ENCODE measurements at places on chromosomes 16 and 17. TPM values are rescaled to one million over a fixed set of nuclear protein-coding genes. Genes with fewer than 3 reads are reported as not detected.

- DNase-seq: no peak
Observed at GRCh38 chr17:64155751-64156544, 26.0 kb upstream of the ERN1 start.

FBXW10B gene
- total RNA-seq: 1.5 TPM

SNX20 gene
- not detected for total RNA-seq

PTRH2 gene
- 50.3 TPM for total RNA-seq

DNA sequence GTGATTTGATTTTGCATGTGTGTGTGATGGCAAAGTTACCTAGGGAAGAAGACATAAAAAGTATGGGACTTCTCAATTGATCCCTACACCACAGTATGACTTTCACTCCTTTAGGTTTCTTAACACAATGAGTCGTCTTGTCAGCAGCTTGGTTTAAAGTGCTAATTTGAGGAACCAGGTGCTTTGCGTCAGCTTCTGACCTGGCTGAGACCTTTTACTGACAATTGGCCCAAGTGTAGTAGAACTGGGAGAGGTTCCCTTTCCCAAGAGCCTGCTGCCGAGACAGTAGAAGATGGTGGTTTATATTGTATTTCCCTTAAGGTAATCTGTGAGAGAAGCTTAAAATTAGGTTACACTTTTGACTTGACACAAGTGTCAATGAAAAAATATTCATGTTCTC is 54.9 kb downstream of the LDHD start:
- DNase-seq: no peak

- no peak for DNase-seq
Observed at GRCh38 chr17:20122254-20122879, 113.2 kb downstream of the SPECC1 start.

DNA sequence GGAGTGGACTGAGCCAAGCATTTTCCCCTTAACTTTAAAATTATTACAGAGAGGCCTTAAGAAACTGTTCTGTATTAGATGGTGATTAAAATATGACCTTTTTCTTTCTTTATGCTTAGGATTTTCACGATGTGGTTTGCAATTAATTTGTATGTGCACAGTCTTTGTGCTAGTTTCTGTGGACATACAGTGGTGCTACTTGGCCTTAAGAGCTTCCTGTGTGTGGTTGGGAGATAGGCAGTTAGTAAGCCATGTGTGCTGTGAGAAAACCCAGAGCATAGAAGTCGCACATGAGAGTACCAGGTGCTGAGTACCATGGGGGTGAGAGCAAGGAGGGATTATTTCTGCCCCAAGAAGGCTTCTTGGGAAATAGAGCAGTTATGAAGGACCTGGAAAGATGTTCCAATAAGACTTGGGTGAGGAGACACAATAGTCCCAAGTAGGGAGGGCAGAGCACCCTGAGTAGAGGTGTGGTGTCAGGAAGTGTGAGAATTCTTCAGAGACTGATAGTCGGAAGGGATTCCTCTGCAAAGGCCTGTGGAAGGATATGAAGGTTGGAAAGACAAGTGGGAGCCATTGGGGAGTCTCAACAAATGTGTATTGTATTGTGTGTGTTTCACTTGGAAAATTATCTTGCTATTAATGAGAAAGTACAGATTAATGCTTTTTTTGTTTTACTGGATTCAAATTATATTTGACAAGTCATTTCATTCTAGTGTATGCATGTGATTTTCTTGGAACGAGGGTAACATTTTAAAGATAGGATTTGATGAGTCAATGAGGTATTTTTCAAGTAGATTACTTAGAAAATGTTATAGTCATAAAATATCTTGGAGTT is 239.9 kb downstream of the PRKCA start:
- DNase-seq: peak; percentile 61

GRCh38 chr16:88920618-88921590 is 54.4 kb upstream of the PABPN1L start:
- DNase-seq: peak; percentile 91

GRCh38 chr17:64783556-64784352 is 121.6 kb upstream of the SMURF2 start:
- DNase-seq: no peak

- no peak for DNase-seq
Observed at GRCh38 chr16:19378511-19378910, 39.2 kb upstream of the TMC5 start.

- DNase-seq: no peak
Observed at GRCh38 chr17:76701471-76701967, 9.2 kb downstream of the MXRA7 start.

DNA sequence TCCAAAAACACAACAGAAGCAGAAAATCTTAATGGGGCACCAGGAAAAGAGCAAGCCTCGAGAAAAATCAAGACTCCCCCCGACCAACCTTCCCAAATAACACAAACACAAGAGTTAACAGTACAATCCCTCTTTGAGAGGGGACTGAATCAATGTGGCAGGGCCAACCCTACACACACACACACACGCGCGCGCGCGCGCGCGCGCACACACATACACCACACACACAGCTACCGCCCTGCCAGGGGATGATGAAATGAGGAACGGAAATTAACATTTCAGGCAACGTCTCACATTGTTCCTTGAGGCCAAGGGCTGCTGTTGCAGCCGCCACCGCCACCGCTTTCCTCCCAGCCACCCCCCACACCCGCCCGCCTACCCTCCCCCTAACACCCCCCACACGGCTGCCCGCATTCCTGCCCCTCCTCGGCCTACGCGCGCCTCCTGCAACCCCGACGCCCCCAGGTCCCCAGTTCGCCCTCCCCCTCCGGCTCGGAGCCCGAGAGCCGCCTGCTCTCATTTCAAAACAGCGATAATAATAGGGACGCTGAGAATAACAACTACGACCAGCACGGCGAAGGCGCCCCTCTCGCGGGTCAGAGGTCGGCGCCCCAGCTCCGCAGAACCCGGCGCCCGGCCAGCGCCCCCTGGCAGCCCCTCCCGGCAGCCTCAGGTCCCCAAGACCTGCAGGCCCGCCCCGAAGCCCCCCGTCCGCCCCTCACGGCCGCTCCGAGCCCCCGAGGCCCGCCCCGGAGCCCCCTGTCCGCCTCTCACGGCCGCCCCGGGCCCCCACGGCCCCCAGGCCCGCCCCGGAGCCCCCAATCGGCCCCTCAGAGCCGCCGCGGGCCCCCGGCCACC is 1.1 kb downstream of the ANKRD11 start:
- DNase-seq: peak; percentile 95

- DNase-seq: peak; percentile 7
Observed at GRCh38 chr17:58783380-58783779, 27.7 kb downstream of the PPM1E start.

GRCh38 chr16:66103211-66103610 is 263.3 kb upstream of the CDH5 start:
- peak; percentile 53 for DNase-seq

- DNase-seq: no peak
Observed at GRCh38 chr17:83080858-83081683, 1.7 kb downstream of the METRNL start.

- no peak for DNase-seq
Observed at GRCh38 chr16:66399031-66399430, 28.1 kb upstream of the BEAN1 start.

TMEM92 gene
- total RNA-seq: 0.19 TPM

DNA sequence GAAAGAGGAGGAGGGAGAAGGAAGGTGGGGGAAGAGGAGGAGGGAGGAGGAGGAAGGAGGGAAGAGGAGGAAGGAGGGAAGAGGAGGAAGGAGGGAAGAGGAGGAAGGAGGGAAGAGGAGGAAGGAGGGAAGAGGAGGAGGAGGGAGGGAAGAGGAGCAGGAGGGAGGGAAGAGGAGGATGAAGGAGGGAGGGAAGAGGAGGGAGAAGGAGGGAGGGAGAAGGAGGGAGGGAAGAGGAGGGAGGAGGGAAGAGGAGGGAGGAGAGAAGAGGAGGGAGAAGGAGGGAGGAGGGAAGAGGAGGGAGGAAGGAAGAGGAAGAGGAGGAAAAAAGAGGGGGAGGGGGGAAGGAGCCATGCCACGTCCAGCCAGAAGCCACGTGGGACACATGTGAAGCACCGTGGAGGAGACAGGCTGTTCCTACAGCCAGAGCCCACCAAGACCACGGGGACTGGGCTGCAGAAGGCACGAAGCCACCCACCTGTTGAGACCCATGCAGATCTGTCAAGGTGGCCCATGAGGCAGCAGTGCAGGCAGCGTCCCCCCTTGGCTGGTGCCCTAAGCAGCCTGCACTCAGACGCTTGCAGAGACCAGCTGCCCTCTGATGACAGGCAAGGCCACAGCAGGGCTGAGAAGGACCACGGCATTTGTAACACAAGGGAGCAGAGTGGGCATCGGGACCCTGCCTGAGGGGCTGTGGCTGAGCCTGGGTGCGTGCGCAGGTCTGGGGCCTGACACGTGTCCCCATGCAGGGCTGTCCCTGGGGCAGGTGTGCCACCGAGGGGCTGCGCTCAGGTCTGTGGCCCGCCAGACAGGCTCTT is 10.3 kb downstream of the NDUFAF8 start:
- DNase-seq: no peak

DNA sequence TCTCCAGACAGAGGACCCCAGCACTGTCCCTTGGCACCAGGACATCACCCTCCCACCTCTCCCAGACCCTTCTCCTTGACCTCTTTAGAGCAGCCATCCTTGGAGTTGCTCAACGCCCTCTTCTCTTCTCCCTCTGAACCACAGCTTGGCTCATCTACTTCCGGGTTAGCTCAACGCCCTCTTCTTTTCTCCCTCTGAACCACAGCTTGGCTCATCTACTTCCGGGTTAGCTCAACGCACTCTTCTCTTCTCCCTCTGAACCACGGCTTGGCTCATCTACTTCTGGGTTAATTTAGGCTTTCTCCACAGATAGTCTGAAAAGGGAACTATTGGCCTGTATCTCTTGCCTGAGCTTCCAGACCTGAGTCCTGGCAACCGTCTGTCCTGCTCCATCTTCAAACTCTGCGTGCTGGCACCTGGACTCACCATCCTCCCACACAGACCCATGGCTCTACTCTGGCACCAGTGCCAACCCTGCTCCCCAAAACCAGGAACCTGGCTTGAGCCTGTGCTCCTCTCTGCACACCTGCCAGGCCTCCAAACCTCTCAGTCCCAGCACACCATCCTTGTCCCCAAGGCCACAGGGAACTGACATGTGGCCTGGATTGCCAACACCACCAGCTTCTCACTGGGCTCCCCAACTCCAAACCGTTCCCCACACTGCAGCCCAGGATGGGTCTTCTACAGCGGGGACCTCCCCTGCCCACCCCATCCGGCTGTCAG is 25.3 kb upstream of the FAAP100 start:
- no peak for DNase-seq

GRCh38 chr16:48158296-48158695 is 2.5 kb upstream of the ABCC12 start:
- DNase-seq: no peak

DNA sequence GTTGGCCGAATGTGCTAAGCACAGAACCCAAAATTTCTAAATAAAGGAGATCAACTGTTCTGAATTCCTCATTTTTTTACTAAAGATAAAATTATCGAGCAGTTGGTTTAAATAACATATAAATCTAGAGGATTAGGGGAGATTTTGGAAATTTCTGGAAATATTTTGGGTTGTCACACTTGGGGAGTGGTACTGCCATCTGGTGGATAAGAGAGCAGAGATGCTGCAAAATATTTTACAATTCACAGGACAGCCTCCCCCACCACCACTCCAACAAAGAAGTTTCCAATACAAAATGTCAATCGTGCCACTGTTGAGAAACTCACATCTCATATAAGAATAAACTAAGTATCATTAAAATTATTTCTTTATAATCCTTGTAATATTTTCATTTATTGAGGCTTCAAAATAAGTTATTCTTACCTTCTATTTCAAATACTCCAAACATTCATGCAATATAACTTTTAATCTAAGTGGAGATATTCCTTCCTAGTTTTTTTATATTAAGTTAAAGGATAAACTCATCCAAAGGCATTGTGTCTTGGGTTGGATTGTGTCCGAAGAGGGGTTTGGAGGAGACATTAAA is 17.0 kb upstream of the ABCA8 start:
- DNase-seq: peak; percentile 75

TBX6 gene
- 0.49 TPM for total RNA-seq

GRCh38 chr16:84330685-84331050 is 36.0 kb downstream of the WFDC1 start:
- DNase-seq: no peak

- DNase-seq: no peak
Observed at GRCh38 chr16:11162586-11163268, 93.3 kb downstream of the SOCS1 start.

GRCh38 chr17:43984521-43984920 is 19.9 kb upstream of the NAGS start:
- DNase-seq: no peak

CRHR1 gene
- total RNA-seq: not detected

CSNK2A2 gene
- 108 TPM for total RNA-seq

DNA sequence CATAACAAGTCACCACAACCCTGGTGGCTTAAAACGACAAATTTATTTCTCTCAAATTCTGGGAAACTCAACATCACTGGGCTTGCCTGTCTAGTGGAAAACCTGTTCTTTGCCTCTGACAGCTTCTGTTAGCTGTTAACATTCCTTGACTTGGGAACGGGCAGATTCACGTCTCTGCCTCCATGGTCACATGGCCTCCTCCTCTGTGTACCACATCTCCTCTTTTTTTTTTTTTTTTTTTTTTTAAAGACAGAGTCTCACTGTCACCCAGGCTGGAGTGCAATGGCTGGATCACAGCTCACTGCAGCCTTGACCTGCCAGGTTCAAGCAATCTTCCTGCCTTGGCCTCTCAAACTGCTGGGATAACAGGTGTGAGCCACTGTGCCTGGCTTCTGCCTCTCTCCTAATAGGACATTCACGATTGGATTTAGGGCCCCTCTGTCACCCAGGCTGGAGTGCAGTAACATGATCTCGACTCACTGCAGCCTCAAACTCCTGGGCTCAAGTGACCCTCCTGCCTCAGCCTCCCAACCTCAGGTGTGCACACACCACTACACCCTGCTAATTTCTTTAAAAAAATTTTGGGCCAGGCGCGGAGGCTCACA is 11.7 kb upstream of the LLGL1 start:
- DNase-seq: no peak

- DNase-seq: no peak
Observed at GRCh38 chr17:10050597-10051101, 145.6 kb upstream of the RCVRN start.

GRCh38 chr17:73343739-73344454 is 32.1 kb upstream of the CDC42EP4 start:
- DNase-seq: no peak

DNA sequence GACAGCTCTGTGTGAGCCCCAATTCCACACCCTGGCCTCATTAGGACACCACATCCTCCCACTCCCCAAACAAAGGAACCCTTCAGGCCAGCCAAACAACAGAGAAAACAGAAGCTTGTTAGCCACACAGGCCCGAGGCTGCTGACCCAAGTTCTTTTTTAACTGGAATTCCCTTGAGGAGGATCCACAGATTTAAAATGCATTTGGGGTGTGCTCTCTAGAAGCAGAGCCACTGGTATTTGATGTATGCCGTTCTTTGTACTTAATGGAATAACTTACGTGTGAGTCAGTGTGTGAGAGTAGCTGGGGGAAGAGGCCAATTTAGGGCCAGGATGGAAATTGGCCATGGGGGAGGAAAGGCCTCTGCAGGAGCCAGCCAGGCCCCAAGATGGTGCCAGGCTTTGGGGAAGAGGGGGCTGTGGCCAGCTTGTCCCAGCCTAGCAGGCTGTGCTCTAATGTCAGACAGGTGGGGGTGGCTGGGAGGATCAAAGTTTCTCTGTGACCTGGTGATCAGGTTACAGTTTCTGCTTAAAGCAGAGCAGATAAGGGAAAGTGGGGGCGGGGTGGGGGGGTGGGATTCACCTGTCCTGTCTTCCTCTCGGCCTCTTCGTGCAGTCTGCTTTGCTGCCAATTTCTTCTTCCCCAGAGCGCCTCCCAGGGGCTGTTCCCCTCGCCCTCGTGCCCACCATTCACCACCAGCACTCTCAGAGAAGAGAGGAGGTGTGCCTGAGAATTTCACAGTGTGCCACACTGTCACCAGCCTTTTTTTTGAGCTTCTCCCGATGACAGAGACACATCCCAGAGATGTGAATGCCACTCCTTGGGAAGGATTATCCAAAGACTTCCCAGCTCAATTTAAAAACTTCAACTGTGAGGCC is 50.8 kb downstream of the TOM1L2 start:
- DNase-seq: peak; percentile 89

All from A673 (cell line).